Esophagus squamous epithelium (tissue), 5 donors: ENCODE measurements at places on chromosomes 2 and 18. TPM values are rescaled to one million over a fixed set of nuclear protein-coding genes. Genes with fewer than 3 reads are reported as not detected.

DNA sequence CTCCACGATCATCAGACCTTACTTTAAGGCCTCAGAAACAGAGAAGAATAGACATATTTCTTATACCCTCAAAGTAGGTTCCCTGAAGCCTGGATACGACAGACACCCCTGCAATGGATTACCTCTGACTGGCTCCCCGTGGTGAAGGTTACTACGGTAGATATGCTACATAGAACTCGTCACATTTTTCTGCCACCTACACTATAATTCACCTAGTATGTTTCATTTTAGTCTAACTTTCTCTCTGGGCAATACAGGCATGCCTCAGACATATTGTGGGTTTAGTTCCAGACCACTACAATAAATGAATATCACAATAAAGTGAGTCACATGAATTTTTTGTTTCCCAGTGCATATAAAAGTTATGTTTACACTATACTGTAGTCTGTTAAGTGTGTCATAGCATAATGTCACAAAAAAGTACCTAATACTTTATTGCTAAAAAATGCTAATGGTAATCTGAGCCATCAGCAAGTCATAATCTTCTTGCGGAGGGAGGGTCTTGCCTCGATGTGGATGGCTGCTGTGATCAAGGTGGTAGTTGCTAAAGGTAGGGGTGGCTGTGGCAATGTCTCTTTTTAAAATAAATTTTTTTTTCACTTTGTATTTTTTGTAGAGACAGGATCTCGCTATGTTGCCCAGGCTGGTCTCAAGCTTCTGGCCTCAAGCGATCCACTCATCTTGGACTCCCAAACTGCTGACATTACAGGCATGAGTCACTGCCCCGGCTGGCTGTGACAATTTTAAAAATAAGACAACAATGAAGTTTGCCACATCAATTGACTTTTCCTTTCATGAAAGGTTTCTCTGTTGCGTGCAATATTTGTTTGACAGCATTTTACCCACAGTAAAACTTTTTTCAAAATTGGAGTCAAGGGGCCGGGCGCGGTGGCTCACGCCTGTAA lies 64.6 kb downstream of the TGIF1 start:
- DNase-seq, result no peak
- no peaks in the 10 kb centered on the region for H3K27me3 ChIP-seq
- no peak overlapping the region for H3K27ac ChIP-seq
- H3K4me3 ChIP-seq, result no peak overlapping the region
- no peaks in the 10 kb centered on the region for H3K36me3 ChIP-seq
- peaks cover 9% of the 10 kb centered on the region for H3K4me1 ChIP-seq

GRCh38 chr18:45112682-45113081 lies 432.0 kb downstream of the SETBP1 start:
- H3K27ac ChIP-seq, result no peak overlapping the region
- DNase-seq, result no peak
- H3K4me1 ChIP-seq, result peaks cover 7% of the 10 kb centered on the region
- no peaks in the 10 kb centered on the region for H3K27me3 ChIP-seq
- no peak overlapping the region for H3K4me3 ChIP-seq

- no peak for DNase-seq
- peaks cover 71% of the 10 kb centered on the region for H3K4me1 ChIP-seq
- peaks cover 25% of the 10 kb centered on the region for H3K36me3 ChIP-seq
- no peak overlapping the region for H3K4me3 ChIP-seq
- H3K27me3 ChIP-seq, result no peaks in the 10 kb centered on the region
Measured at GRCh38 chr2:73938718-73939352, 12.2 kb downstream of the DGUOK start.

- no peak for DNase-seq
- no peak overlapping the region for H3K4me3 ChIP-seq
- H3K4me1 ChIP-seq, result no peaks in the 10 kb centered on the region
Measured at GRCh38 chr2:61640406-61640805, 102.2 kb upstream of the XPO1 start.

GRCh38 chr2:231612109-231612455 lies 19.4 kb downstream of the TEX44 start:
- no peak for DNase-seq
- H3K27me3 ChIP-seq, result no peaks in the 10 kb centered on the region
- H3K4me3 ChIP-seq, result no peak overlapping the region
- no peaks in the 10 kb centered on the region for H3K36me3 ChIP-seq

GRCh38 chr2:30400151-30400954 lies 46.7 kb upstream of the LCLAT1 start:
- H3K27ac ChIP-seq, result no peak overlapping the region
- DNase-seq, result no peak
- H3K4me3 ChIP-seq, result no peak overlapping the region
- no peaks in the 10 kb centered on the region for H3K36me3 ChIP-seq

GRCh38 chr18:11146238-11146946 lies 3.0 kb downstream of the PIEZO2 start:
- no peak overlapping the region for H3K4me3 ChIP-seq
- H3K27me3 ChIP-seq, result peaks cover 7% of the 10 kb centered on the region
- peaks cover 4% of the 10 kb centered on the region for H3K4me1 ChIP-seq

DNA sequence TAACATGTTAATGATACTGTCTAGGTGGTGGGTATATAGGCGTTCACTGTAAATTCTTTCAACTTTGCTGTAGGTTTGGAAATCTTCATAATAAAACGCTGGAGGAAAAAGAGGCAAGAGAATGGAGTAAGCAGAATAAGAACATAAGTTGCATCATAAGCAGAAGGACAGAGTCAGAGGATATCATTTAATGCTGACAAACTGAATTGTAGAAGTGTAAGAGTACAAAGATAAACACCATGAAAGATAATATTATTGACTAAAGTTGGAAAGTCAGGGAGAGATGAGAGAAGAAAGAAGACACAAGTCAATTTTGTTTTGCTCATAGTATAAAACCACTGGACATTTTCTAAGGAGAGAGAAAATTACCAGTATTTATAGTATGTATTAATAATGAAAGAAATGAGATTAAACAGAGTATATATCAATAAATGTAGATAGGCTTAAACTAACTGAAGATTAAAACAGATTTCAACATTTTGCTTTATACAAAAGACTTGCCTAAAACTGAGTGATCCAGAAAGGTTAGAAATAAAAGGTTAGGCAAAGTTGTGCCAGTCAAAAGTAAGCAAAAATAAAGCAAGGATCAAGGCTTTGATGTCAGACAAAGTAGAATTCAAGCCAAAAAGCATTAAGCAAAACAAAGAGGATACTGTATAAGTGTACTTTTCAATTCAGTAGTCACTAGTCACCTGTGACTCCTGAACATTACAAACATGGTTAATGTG lies 42.4 kb upstream of the VIT start:
- H3K4me3 ChIP-seq, result no peak overlapping the region
- H3K27me3 ChIP-seq, result no peaks in the 10 kb centered on the region
- no peak overlapping the region for H3K27ac ChIP-seq
- DNase-seq, result no peak
- no peaks in the 10 kb centered on the region for H3K36me3 ChIP-seq

DNA sequence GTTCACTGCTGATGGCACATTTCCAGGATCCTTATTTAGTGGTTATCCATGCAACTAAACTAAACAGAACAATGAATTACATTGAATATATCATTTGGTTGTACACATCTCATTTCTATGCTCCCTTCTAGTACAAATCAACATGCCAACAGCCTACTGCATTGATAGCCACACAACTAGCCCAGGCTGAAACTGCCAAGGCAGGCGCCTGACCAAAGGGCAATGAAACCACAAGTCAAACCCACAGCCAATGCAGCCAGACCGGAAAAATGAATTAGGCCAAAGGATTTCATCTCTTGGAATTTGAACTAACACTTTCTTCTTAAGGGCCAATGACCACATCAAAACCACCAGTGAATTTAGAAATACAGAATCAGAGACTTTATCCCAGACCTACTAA lies 196.4 kb downstream of the NOL4 start:
- DNase-seq, result no peak
- H3K36me3 ChIP-seq, result no peaks in the 10 kb centered on the region
- no peak overlapping the region for H3K4me3 ChIP-seq
- no peaks in the 10 kb centered on the region for H3K4me1 ChIP-seq

GRCh38 chr18:13107074-13107473 lies 111.5 kb upstream of the LDLRAD4 start:
- H3K27ac ChIP-seq, result no peak overlapping the region
- H3K4me3 ChIP-seq, result no peak overlapping the region
- H3K4me1 ChIP-seq, result no peaks in the 10 kb centered on the region
- peaks cover 9% of the 10 kb centered on the region for H3K36me3 ChIP-seq

GRCh38 chr2:164967781-164968228 lies 12.5 kb upstream of the SLC38A11 start:
- H3K4me1 ChIP-seq, result no peaks in the 10 kb centered on the region
- no peak overlapping the region for H3K27ac ChIP-seq
- no peaks in the 10 kb centered on the region for H3K27me3 ChIP-seq
- H3K4me3 ChIP-seq, result no peak overlapping the region
- no peak for DNase-seq

DNA sequence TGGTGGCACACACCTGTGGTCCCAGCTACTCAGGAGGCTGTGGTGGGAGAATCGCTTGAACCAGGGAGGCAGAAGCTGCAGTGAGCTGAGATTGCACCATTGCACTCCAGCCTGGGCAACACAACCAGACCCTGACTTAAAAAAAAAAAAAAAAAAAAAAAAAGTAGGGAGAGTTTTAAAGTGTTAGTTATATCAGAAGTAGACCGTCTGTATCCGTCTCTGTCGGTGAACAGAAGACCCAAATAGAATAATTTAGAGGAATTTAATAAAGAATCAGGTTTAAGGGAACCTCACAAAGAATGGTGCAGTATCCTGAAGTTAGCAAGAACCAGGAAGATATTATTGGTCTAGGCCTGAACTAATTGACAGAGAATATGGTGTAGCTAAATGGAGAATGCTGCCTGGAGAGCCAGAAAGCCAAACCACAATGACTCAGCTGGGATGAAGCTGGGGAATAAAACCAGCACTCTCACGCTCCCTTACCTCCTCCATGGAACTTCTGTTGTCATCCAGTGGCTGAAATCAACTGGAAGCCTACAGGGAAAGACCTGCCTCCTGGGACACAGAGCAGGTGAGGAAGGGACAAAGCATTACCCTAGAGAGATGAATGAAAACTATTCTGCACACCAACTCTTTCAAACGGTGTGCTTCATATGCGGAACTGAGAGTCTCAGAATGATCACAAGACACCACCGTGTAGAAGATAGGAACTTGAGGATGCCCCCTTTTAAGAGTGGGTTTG lies 39.1 kb upstream of the PLEKHM3 start:
- no peak overlapping the region for H3K4me3 ChIP-seq
- no peaks in the 10 kb centered on the region for H3K27me3 ChIP-seq
- no peak for DNase-seq
- no peaks in the 10 kb centered on the region for H3K36me3 ChIP-seq

- H3K27me3 ChIP-seq, result no peaks in the 10 kb centered on the region
- no peaks in the 10 kb centered on the region for H3K36me3 ChIP-seq
- no peak for DNase-seq
- H3K4me3 ChIP-seq, result no peak overlapping the region
- peaks cover 6% of the 10 kb centered on the region for H3K4me1 ChIP-seq
Measured at GRCh38 chr2:203599509-203599908, 64.4 kb upstream of the RAPH1 start.

DNA sequence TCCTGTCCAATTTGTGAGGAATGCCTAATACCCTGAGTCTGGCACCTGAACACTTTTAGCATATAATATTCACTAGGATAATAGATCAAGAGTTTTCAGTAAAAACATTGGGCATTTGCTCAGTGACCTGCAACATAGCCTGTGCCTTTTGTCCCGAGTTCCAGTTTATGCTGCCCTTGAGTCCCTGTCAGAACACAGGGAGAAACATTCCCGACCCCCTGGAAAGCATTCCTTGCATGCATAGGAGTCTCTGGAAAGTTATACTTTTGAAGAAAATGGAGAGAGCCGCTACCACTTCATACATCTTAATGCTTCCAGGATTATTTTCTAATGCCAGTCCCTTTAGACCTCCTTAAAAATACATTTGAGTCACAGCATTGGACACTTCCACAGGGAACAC lies 107.3 kb downstream of the PLCL1 start:
- no peak for DNase-seq
- H3K27me3 ChIP-seq, result no peaks in the 10 kb centered on the region
- no peaks in the 10 kb centered on the region for H3K36me3 ChIP-seq
- no peaks in the 10 kb centered on the region for H3K4me1 ChIP-seq

DNA sequence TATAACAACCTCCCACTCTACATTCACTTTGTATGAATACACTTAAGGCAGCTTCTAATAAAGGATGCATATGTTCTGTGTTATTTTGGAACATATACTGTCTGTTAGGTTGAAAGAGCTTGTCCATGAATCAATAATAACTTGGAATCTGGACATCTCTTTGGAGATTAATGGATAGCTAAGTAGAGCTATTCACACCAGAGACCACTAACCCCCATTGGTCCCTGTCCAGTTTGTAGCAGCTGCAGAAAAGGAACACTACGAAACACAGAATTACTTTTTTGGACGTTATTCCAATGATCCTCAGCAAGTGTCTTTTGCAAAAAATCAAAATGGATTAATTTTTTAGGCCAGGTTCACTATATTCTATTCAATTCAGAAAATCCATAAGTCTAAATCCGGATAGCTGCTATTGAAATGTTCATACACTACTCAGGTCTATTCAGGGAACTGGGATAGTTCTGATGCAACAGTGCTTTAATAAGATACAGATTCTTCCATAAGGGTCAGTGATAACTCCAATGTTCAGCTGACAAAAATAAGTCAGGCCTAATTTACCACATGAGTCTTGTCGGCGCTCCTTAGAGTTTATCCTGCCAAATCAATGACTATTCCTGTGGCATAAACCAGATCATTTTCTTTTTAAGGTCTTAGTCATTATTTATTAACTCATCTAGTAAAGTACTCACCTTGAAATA lies 44.2 kb downstream of the NRXN1 start:
- no peak overlapping the region for H3K27ac ChIP-seq
- no peaks in the 10 kb centered on the region for H3K36me3 ChIP-seq
- no peak overlapping the region for H3K4me3 ChIP-seq
- DNase-seq, result no peak

DNA sequence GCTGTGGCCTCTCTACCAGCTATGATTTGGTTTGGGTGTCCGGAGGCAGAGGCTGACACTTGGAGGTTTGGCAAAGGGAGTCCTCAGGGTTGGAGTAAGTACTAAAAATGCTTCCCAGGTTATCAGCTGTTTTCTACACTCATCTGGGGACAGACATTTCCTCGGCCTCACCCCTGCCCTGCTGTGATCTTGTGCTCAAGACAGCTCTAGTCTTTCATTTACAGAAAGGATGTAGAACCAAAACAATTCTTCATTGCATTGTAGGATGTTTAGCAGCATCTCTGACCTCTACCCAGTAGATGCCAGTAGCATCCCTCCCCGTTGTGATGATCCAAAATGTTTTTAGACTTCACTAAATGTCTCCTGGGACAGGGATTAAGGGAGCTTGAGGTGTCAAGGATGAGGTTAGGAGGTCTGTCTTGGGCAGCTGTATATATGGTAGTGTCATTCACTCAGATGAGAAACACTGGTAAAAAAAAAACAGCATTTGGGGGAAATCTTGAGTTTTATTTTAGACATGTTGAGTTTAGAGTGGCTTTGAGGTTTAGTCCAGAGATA lies 26.6 kb downstream of the CD28 start:
- no peaks in the 10 kb centered on the region for H3K4me1 ChIP-seq
- no peak overlapping the region for H3K27ac ChIP-seq
- H3K36me3 ChIP-seq, result no peaks in the 10 kb centered on the region
- H3K27me3 ChIP-seq, result no peaks in the 10 kb centered on the region
- no peak overlapping the region for H3K4me3 ChIP-seq

GRCh38 chr2:29749843-29750242 lies 171.5 kb downstream of the ALK start:
- H3K27ac ChIP-seq, result no peak overlapping the region
- no peaks in the 10 kb centered on the region for H3K4me1 ChIP-seq
- no peak overlapping the region for H3K4me3 ChIP-seq
- no peaks in the 10 kb centered on the region for H3K27me3 ChIP-seq
- no peak for DNase-seq

HSBP1L1 gene
- 17.7 TPM for total RNA-seq

SPC25 gene
- 5.9 TPM for total RNA-seq

MATN3 gene
- total RNA-seq, result 1.3 TPM

CLIP4 gene
- total RNA-seq, result 50.5 TPM

TIGD1 gene
- 1.2 TPM for total RNA-seq

CNTNAP5 gene
- total RNA-seq, result not detected
